ENCODE measurements at places on chromosomes 6 and 20.

DNA sequence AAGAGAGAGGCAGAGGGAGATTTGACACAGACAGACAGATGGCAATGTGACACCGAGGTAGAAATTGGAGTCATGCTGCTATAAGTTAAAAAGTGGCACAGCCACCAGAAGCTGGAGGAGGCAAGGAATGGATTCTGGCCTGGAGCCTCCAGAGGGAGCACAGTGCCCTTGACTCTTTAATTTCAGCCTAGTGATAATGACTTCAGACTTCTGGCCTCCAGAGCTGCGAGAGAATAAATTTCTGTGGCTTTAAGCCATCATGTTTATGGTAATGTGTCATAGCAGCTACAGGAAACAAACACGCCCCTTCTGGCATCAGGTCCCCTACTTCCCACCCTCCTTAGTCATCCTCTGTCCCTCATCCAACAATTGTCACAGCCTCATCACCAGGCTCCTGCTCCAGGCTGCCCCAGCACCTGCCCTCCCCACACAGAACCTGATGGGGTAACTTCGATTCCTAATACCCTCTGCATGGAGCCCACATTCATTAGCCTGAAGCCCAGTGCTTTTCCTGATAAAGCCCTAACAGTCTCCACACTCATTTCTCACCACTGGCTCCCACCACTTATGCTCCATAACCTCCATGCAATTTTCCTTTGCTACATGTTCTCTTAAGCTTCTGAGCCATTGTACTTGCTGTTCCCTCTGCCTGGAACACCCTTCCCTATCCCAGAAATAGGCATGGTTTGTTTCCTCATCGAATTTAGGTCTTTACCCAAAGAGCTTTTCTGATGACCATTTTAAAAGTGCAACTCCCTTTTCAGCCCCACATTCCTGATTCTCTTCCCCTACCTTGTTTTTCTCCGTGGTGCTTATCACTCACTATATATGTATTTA, 69.7 kb upstream of the TOX2 start:
- peak; percentile 54 for DNase-seq

DNA sequence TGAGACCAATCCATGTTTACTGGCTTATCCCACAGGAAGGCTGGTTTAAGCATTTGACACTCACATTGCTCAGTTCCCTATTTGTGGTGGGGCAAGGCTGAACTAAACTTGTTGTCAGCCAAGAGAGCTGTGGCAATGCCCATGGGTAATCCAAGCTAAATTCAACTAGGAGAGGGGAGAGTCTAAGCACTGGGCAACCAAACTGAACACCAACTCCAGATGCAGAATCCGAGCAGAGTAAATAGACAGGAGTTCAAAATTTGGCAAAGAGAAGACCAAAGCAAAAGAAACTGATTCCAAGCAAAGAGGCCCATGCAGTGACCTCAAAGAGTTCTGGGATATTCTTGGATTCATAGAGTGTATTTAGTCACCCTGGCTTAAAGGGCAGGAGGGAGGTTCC, 106.5 kb upstream of the NT5E start:
- DNase-seq, result no peak

GRCh38 chr6:100678027-100678426, 203.1 kb downstream of the ASCC3 start:
- DNase-seq, result no peak

DNA sequence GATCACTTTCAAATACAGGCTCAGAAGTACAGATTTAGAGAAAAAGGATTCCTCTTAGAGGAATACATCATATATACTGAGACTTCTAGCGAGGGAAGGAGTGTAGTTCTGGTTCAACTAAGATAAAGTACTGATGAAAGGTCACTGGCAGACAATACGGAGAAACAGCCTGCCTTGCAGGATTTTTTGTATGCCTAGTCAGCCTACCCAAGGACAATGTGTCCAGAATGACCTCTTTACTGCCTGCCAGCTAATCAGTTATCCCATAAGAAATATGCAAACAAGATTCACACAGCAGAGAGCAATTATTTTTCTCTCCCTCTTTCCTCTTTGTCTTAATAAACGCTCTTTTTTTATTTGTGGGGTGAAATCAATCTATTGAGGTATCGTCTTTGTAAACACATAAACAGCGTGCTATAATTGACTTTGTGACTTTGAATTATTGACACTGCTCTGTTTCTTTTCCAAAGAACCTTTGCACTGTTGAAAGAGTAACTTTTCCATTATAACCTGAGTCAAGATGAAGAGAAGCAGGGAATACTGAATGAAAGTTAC, 1.4 kb upstream of the TSPYL4 start:
- no peak for DNase-seq

- DNase-seq, result no peak
Observed at GRCh38 chr20:16713066-16713465, 16.8 kb upstream of the SNRPB2 start.

- DNase-seq, result no peak
Observed at GRCh38 chr6:70216767-70217166, 86.1 kb downstream of the COL9A1 start.

GRCh38 chr6:134309227-134309626, 8.7 kb downstream of the SGK1 start:
- DNase-seq, result no peak

- DNase-seq, result no peak
Observed at GRCh38 chr6:21604081-21604480, 10.5 kb downstream of the SOX4 start.

DNA sequence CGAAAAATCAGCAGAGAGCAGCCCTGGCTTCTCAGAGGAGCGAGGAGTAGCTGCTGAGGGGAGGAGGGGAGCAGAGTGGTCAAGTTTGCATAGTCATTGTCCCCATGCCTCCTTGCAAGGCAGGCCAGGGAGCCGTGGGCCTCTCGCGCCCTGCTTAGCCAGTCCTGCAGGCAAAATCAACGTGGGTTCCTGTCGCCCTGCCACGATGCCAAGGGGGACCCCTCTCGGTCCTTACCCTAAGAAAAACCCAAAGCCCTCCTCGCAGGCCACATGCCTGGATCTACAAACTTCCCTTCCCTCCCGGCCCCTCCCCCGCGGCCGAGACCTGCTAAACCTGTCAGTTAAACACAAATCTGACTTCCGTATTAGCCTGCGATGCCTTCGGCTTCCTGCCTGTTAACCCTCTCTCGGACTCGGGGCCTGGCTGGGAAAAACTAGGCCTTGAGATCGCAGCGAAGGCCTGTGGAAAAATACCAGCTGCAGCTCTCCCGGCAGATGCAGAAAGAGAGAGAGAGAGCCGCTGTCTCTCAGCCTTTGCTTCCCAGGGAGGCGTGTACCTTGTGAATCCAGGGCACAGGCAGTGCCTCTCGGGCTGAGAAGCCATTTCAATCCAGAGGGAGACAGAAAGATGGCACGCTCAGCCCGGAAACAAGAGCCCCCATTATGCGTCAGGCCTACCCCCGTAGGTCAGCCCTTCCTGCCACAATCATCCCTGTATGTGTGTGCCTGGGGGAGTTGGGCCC, 968 bp upstream of the ZMYND8 start:
- peak; percentile 85 for DNase-seq

DNA sequence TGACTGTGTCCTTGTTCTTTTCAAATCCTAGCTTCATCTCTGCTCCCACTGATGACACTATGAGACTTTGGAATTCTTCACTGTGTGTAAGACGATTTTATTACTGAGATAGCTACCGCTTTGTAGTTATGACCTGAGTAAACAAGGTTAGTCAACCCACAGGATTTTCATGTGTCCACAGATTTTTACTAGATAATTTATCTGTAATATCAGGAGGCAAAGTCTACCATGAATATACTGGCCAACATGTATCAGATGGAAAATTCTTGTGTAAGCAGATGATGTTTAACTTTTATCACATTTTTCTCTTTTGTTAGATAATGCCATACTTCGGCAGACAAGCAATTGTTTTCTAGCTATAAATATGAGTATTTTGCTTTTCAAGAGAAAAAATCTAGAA, 119.8 kb downstream of the SGK1 start:
- peak; percentile 57 for DNase-seq

DNA sequence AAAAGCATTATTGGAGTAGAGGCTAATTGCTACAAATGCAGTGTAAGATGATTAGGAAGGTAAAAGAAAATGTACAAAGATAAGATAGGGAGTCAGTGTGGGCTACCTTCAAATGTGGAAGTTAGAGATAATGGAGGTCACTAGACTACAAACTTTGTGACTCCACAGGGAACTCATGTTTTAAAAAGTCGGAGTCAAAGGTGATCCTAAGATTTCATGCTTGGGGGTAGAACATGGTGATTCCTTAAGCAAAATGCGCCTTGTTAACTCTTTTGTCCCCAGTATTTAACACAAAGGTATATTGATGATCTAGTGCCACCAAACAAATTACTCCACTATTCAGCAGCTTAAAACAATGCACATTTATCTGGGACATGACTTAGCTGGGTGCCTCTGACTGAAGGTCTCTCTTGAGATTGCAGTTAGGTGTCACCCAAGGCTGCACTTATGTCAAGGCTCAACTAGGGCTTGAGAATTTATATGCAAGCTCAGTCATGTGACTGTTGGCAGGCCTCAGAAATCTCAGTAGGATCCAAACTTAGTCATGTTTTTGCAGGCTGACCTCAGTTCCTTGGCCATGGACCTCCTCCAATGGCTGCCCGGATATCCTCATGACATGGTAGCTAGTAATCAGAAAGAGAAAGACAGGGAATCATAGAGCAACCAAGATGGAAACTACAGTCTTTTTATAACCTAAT, 11.4 kb upstream of the SNX9 start:
- no peak for DNase-seq

- no peak for DNase-seq
Observed at GRCh38 chr6:83827050-83827449, 26.1 kb upstream of the RIPPLY2 start.

GRCh38 chr20:46357030-46357514, 48.8 kb upstream of the CDH22 start:
- no peak for DNase-seq

GRCh38 chr6:46113370-46113769, 16.4 kb upstream of the ENPP4 start:
- peak; percentile 47 for DNase-seq

DNA sequence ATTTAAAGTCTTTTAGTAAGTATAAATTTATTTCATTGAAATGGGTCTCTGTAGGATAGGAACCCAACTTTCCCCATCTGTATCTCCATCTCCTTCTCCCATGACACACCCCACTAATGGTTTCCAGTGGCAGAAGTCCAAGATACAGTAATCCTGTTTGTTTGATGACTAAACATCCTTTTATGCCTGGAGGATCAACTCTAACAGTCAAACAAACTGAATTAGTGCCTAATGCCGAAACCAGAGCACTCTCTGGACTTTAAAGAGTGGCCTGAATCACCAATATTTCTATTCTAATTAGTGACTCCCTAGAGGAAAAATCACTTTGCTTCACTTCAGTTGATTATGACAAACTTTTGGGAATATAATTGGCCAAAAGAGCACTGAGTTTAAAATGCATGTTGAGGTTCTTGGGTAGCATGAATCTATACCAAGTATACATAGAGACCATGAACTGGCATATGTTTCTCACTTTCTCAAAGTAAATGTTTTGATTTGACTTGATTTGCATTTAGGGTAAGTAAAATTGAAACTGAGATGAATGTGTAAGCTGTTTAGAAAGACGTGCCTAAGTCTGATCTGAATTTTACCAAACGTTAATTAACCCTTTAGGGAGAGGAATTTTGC, 776.4 kb upstream of the NRSN1 start:
- peak; percentile 18 for DNase-seq

DNA sequence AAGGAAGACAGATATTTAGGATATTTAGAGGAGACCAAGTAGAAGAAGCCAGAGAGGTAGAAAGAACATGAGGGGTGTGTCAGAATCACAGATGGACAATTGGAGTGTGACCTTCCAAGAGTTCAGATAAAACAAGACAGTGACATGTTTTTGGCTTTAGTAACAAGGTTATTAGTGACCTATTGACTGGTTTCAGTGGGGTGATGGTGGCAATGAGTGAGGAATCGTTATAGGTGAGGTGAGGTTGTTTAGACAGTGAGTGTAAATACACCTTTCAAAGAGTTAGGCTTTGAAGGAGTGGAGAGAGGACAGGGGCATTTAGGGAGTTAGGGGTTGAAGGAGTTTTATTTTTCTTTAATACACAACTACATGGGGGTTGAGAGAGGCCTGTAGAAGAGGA, 3.2 kb downstream of the SNRNP48 start:
- DNase-seq, result no peak

DNA sequence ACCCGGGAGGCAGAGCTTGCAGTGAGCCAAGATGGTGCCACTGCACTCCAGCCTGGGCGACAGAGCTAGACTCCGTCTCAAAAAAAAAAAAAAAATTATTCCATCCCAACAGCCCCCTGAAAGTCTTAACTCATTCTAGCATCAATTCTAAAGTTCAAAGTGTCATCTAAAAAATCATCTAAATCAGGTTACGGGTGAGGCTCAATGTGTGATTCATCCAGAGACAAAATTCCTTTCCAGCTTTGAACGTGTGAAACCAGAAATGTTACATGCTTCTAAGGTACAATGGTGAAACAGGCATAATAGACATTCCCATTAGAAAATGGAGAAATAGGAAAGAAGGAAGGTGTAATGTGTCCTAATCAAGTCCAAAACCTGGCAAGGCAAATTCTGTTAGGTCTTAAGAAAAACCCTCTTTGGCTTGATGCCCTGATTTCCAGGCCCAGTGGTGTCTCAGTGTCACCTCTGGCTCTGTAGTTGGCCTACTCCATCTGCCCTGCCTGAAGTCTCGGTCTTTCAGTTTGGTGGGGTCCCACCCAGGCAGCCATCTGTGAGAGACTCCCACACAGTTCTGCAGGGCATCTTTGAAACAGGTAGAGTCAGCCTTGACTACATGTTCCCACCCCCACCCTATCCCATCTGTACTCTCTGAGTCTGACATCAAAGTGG, 43.5 kb downstream of the HFE start:
- DNase-seq, result no peak
